Adrenal gland (tissue), 19 donors: ENCODE measurements at places on chromosomes 3 and 15.
A peak's percentile ranks its signal among the peaks of the same experiment; 100 is the strongest.

DNA sequence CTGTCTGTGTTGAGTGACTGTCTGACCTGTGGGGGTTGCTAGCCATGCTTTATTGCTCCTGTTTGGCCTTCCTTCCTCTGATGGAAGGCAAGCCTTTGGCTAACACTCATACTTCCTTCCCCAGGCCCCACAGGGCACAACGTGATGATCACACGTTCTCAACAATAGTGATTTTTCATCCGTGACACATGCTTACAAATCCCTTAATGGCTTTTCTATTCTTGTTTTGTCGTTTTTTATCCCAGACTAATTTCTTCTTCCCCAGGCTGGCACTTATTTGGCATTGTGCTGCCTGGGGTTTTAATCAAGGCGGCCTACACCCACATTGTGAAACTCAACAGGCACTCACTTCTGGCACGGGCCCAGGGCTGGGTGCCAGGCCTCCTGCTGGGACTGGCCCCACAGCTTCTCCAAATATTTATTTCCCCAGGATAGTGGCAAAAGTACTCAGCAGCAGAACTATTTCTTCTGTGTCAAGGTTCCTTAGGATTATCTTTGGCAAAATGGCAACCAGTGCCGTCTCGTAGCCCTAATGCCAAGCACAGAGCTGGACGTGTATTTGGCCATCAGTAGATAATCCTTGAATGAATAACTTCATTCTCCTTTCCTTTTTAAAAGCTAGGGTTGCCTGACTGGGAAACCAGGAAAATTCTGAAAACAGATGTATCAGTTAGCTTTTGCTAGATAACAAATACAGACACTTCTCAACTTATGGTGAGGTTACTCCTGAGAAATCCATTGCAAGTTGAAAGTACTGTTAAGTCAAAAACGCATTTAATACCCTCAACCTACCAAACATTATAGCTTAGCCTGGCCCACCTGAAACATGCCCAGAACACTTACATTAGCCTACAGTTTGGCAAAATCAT is 30.6 kb downstream of the CMTM7 start:
- H3K27ac ChIP-seq, result no peak overlapping the region
- no peaks in the 10 kb centered on the region for H3K27me3 ChIP-seq
- H3K4me1 ChIP-seq, result peaks cover 8% of the 10 kb centered on the region

DNA sequence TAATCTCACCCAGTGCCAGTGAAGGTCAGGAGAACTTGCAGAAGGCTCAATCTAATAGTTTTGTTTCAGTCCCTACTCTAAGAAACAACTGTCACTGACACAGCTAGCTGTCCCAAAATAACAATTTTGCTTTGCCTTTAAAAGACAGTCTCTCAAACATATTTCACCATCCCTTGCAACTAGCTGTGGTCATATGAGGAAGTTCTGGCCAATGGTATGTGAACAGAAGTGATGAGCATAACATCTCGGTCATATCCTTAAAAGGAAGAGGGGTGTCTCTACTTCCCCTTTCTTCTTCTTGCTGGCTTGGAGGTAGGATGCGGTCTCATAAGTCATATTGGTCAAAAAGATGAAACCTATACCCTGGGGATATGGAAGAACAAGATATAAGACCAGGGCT is 198.1 kb downstream of the NEK10 start:
- H3K27me3 ChIP-seq, result no peaks in the 10 kb centered on the region
- H3K4me3 ChIP-seq, result no peak overlapping the region
- no peak overlapping the region for H3K27ac ChIP-seq
- H3K36me3 ChIP-seq, result no peaks in the 10 kb centered on the region
- DNase-seq, result no peak

DNA sequence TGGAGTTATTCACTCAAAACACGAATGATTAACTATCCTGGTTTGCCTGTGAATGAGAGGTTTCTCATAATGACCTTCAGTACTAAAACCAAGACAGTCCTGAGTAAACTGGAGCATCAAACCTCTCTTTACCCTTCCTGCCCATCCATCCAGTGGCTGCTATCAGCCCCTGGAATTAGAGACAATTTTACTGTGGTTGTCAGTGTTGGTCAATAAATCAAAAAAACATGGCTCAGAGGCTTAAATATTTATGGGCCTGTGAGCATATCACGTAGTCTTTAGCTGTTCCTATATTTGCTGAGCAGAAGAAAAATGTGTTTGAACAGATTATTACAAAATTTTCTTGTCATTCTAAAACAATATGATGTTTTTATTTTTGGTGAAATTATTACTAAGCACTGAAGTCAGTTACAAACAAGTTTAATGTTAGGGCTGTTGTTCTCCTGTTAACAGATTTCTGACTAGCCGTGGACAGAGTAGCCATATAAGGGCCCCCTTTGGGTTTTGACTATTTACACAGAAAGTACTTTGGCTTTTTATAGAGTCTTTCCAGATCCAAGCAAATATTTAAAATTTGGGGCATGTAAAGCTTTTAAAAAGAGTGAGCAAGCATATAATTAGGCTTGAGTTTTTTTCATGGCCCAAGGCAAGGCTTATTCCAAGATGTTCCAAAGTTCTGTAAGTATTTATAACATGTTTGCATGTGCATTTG is 580.9 kb downstream of the DIPK2A start:
- no peak overlapping the region for H3K4me3 ChIP-seq
- no peaks in the 10 kb centered on the region for H3K36me3 ChIP-seq
- peaks cover 7% of the 10 kb centered on the region for H3K4me1 ChIP-seq
- H3K27me3 ChIP-seq, result no peaks in the 10 kb centered on the region

- no peaks in the 10 kb centered on the region for H3K4me1 ChIP-seq
- H3K27me3 ChIP-seq, result peaks cover 5% of the 10 kb centered on the region
- no peak overlapping the region for H3K27ac ChIP-seq
- H3K36me3 ChIP-seq, result no peaks in the 10 kb centered on the region
These were observed 799.9 kb downstream of the AGBL1 start for GRCh38 chr15:86879250-86880229.

- H3K27me3 ChIP-seq, result no peaks in the 10 kb centered on the region
- no peak overlapping the region for H3K4me3 ChIP-seq
- H3K27ac ChIP-seq, result no peak overlapping the region
- no peak for DNase-seq
- no peaks in the 10 kb centered on the region for H3K4me1 ChIP-seq
These were observed 69.9 kb downstream of the TBC1D5 start for GRCh38 chr3:17672506-17672905.

- no peak overlapping the region for H3K4me3 ChIP-seq
- H3K4me1 ChIP-seq, result no peaks in the 10 kb centered on the region
- no peak overlapping the region for H3K27ac ChIP-seq
- no peak for DNase-seq
- H3K27me3 ChIP-seq, result no peaks in the 10 kb centered on the region
- no peaks in the 10 kb centered on the region for H3K36me3 ChIP-seq
These were observed 345.6 kb downstream of the NLGN1 start for GRCh38 chr3:173743111-173743510.

- no peaks in the 10 kb centered on the region for H3K36me3 ChIP-seq
- H3K27me3 ChIP-seq, result peaks cover 4% of the 10 kb centered on the region
- no peak overlapping the region for H3K27ac ChIP-seq
- no peak overlapping the region for H3K4me3 ChIP-seq
These were observed 8.4 kb downstream of the TBC1D21 start for GRCh38 chr15:73881579-73882320.

DNA sequence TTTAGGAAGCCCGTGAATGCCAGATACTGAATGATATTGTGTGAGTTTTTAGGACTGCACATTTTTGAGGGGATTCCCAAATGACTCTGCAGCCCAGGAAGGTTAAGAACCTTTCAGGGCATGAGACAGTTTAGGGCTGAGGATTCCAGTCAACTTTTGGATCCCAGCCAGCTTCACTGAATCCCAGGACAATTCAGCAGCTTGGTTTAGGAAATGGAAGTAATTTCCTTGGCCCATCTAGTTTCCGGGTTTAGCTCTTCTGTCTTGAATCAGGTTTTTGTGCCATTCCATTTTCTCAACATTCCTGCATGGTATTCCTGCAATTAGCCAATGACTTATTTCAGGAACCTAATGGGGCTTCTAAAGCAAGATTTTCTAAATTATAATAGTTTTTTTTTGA is 253.9 kb downstream of the LSAMP start:
- DNase-seq, result no peak
- no peaks in the 10 kb centered on the region for H3K27me3 ChIP-seq
- no peaks in the 10 kb centered on the region for H3K36me3 ChIP-seq
- no peak overlapping the region for H3K4me3 ChIP-seq

DNA sequence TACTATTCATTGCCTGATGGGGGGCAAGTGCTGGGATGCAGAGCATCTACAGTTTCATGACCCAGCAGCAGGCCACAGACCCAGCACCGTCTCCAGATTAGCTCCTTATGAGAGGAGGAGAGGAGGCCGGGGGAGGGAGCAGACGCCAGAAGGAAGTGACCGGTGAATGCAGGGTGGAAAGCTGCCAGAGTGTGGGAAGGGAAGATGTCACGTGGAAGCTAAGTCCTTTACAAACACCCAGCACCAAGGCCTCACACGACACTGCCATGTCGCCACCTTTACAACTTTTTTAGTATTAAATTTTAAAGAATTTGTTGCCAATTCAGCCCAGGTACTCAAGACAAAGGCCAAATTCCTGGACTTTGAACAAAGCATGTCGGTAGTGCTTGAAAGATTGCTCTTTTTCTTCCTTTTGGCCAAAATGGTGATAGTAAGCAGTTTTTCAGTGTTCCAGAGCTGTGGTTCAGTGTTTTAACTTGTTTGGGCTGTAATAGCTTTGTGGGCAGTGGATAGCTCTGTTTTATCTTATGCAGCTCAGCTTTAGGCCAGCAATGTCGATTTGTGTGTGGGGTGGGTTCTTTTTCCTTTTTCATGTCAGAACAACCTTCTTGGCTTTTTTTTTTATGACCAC is 58.2 kb downstream of the ZBTB38 start:
- no peaks in the 10 kb centered on the region for H3K27me3 ChIP-seq
- no peak overlapping the region for H3K4me3 ChIP-seq
- DNase-seq, result peak; percentile 90
- peaks cover 11% of the 10 kb centered on the region for H3K4me1 ChIP-seq

- no peaks in the 10 kb centered on the region for H3K27me3 ChIP-seq
- no peak overlapping the region for H3K4me3 ChIP-seq
- H3K27ac ChIP-seq, result no peak overlapping the region
- no peaks in the 10 kb centered on the region for H3K36me3 ChIP-seq
- no peak for DNase-seq
These were observed 65.3 kb upstream of the PSMD6 start for GRCh38 chr3:64088408-64089205.

- no peak overlapping the region for H3K4me3 ChIP-seq
- no peaks in the 10 kb centered on the region for H3K27me3 ChIP-seq
- no peak for DNase-seq
- H3K4me1 ChIP-seq, result peaks cover 10% of the 10 kb centered on the region
These were observed 50.8 kb upstream of the PPARG start for GRCh38 chr3:12237912-12238650.

- H3K4me1 ChIP-seq, result no peaks in the 10 kb centered on the region
- no peak for DNase-seq
- peaks cover 27% of the 10 kb centered on the region for H3K27me3 ChIP-seq
- H3K4me3 ChIP-seq, result no peak overlapping the region
- no peak overlapping the region for H3K27ac ChIP-seq
These were observed 252.7 kb downstream of the TJP1 start for GRCh38 chr15:29569533-29570092.

- DNase-seq, result no peak
- no peaks in the 10 kb centered on the region for H3K27me3 ChIP-seq
- H3K4me1 ChIP-seq, result peaks cover 22% of the 10 kb centered on the region
- H3K4me3 ChIP-seq, result no peak overlapping the region
- H3K27ac ChIP-seq, result no peak overlapping the region
These were observed 40.5 kb upstream of the LDHAL6B start for GRCh38 chr15:59166166-59166565.

GRCh38 chr15:88255484-88256278 is 858 bp downstream of the NTRK3 start:
- no peak overlapping the region for H3K27ac ChIP-seq
- peak overlapping the region; percentile 33 for H3K4me3 ChIP-seq
- DNase-seq, result no peak
- H3K27me3 ChIP-seq, result peaks cover 52% of the 10 kb centered on the region
- H3K4me1 ChIP-seq, result no peaks in the 10 kb centered on the region

- H3K4me3 ChIP-seq, result no peak overlapping the region
- no peak overlapping the region for H3K27ac ChIP-seq
- peaks cover 9% of the 10 kb centered on the region for H3K4me1 ChIP-seq
- H3K27me3 ChIP-seq, result no peaks in the 10 kb centered on the region
- no peaks in the 10 kb centered on the region for H3K36me3 ChIP-seq
- peak; percentile 35 for DNase-seq
These were observed 73.5 kb upstream of the XCR1 start for GRCh38 chr3:46100812-46101211.

DNA sequence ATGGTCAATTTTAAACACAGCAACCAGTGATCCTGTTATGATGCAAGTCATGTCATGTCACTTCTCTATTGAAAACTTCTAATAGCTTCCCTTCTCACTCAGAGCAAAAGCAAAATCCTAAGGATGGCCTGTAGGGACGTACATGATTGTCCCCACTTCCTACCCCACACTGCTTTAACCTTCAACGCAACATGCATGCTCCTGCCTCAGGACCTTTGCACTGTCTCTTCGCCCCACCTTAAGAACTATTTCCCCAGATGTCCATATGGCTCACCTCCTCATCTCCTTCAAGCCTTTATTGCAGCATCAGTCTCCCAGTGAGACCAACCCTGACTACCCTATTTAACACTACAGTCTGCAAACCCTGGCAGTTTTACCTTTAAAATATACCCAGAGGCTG is 214.1 kb upstream of the CHRM5 start:
- no peak overlapping the region for H3K27ac ChIP-seq
- DNase-seq, result no peak
- H3K4me3 ChIP-seq, result no peak overlapping the region
- no peaks in the 10 kb centered on the region for H3K27me3 ChIP-seq
- no peaks in the 10 kb centered on the region for H3K36me3 ChIP-seq

DNA sequence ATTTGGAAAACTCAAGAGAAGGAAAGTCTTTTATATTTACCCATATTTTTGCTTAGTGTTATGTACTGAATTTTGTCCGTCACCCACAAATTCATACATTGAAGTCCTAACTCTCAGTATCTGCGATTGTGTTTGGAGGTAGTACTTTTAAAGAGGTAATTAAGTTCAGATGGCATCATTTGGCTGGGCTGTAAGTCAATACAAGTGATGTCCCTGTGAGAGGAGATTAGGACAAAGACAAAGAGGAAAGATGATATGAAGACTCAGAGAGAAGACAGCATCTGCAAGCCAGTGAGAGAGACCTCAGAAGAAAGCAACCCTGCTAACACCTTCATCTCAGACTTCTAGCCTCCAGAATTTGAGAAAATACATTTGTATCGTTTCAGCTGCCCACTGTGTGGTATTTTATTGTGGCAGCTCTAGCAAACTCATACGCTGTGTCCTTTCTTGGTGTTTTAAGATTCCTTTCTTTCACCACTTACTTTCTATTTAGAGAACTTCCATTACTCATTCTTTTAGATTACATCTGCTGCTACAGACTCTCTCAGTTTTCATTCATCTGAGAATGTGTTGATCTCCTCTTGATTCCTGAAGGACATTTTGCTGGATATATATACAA is 17.0 kb downstream of the LRCH3 start:
- no peak overlapping the region for H3K4me3 ChIP-seq
- H3K27me3 ChIP-seq, result no peaks in the 10 kb centered on the region
- peaks cover 28% of the 10 kb centered on the region for H3K4me1 ChIP-seq
- DNase-seq, result no peak

GRCh38 chr3:87575550-87575949 is 299.2 kb upstream of the POU1F1 start:
- H3K27ac ChIP-seq, result no peak overlapping the region
- DNase-seq, result no peak
- H3K4me1 ChIP-seq, result no peaks in the 10 kb centered on the region
- H3K27me3 ChIP-seq, result no peaks in the 10 kb centered on the region
- no peaks in the 10 kb centered on the region for H3K36me3 ChIP-seq

- no peaks in the 10 kb centered on the region for H3K27me3 ChIP-seq
- H3K4me3 ChIP-seq, result no peak overlapping the region
- peak; percentile 27 for DNase-seq
- peaks cover 7% of the 10 kb centered on the region for H3K4me1 ChIP-seq
These were observed 29.2 kb upstream of the UMPS start for GRCh38 chr3:124700880-124701684.

GRCh38 chr3:98501270-98501669 is 3.8 kb downstream of the OR5K2 start:
- no peak overlapping the region for H3K4me3 ChIP-seq
- H3K27ac ChIP-seq, result no peak overlapping the region
- no peaks in the 10 kb centered on the region for H3K36me3 ChIP-seq
